Fibroblast of skin of left quadriceps (primary cell): ENCODE measurements at places on chromosomes 16 and 17.
A peak's percentile ranks its signal among the peaks of the same experiment; 100 is the strongest.

- no peak for DNase-seq
Observed at GRCh38 chr17:5508810-5509209, 22.4 kb downstream of the MIS12 start.

- DNase-seq: no peak
Observed at GRCh38 chr16:86294535-86295196, 215.7 kb upstream of the FOXF1 start.

DNA sequence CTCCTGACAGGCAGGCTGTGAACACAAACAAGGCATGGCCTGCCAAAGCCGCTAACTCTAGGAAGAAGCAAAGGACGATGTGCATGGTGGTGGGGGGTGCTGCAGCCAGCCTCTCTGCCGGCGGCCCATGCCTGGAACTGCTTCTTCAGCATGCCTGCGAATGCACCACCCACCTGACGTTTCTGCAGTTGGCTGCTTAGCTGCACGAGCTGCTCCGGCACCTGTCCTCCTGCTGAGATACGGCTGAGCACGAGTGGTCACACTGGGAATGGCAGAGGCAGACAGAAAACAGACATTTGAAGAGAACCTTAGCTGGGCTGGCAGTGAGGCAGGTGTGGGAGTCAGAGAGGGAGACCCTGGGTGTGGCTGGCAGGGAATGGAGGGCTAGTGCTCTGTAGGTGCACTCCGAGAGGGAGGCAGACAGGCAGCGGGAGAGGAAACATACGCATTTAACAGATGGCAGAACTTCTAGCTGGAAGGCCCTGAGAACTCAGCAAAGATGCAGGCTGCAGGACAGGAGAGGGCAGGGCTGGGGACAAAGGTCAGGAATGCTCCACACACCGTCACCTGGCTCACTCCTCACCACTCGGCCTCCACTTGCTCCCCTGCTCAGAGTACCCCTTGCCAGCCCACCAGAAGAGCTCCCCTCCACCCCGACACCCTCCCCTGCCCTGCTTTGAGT is 5.2 kb downstream of the FLCN start:
- no peak for DNase-seq

GRCh38 chr17:40355123-40355803 is 9.3 kb downstream of the GJD3 start:
- no peak for DNase-seq

DNA sequence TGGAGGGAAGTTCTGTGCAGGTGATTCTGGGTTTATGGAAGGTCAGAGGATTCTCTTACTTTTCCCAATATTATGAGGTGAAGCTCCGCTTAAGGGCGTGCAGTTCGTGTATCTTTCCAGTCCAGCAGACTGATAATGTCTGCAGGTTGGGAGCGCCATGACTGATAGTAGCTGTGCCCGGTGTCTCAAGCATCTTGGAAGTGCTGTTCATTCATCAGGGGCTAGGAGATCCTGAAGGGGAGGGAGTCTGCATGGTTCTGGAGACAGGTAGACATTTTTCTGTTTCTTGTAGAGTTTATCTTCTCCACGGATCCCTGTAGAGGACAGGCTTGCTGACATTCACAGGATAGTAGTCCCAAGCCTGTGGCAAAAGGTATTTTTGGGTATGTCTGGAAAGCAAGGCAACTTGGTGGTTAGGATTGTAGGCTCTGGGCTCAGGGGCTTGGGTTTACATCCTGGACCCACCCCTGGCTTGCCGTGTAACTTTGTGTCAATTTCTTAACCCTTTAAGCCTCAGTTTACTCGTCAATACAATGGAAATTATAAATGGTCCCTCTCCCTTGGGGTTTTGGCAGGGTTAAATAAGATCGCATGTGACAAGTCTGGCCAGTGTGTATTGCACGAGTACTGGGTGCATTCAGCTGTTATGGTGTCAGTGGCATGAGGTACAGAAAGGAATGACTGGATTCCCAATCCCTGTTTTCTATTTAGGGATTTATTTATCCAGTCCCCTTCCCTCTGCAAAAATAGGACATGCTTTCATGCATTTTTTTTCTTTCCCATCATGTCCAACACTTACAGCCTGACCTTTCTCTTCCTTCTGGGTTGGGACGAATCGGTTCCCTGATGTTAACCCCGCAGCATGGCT is 8.2 kb downstream of the HLF start:
- DNase-seq: no peak

DNA sequence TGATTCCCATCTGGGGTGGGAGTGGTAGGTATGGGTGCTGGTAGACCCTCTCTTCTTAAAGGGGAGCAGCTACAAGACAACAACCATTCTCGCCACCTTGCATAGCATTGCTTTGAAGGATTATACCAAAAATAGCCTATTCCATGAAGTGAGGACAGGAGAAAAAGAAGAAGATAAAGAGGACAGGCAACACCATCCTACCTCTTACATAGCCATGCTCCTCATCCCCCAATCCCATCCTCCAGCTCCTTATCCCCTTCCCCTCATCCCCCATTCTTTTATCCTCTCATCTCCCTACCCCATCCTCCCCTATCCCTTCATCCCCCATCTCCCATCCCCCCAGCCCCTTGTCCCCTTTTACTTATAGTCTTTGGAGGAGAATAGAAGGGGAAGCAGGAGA is 29.1 kb downstream of the CCDC182 start:
- DNase-seq: no peak

GRCh38 chr17:77286391-77286640 is 145.5 kb downstream of the SEC14L1 start:
- no peak for DNase-seq

GRCh38 chr16:14289692-14290340 is 218.7 kb downstream of the MRTFB start:
- DNase-seq: no peak

DNA sequence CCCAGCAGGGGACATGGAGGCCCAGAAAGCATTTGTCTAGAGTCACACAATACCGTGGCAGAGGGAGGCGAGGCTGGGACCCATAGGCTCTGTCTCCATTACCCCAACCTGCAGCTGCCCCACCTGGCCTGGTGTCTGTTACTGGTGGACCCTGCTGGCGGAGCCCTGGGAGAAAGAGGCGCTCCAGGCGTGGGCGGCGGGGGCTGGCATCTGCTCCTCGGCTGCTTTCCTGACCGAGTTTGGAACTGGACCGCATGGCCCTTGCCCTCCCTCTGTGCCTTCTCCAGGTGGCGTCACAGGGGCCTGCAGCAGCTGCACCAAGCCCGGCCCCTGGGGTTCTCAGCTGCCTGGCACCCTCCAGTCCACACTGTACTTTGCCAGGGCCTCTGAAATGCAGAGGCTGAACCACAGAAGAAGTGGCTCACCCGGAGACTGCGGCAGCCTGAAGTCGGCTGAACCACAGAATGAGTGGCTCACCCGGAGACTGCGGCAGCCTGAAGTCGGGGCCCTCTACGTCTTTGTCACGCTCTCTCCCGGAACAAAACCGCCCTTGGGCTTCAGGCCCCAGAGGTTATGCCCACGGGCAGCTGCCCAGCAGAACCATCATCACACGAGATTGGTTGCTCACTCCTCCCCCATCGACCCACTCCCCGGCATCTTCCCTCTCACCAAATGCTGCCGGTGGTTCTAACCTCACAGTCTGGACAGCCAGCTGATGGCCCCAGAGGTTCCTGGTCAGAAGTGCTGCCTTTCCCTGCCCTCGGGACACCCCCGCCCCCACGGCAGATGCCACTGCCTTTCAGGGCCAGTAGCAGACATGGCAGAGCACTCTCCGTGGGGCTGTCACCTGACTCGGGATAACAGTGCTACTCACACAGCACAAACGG is 20.2 kb downstream of the CBFA2T3 start:
- no peak for DNase-seq

- no peak for DNase-seq
Observed at GRCh38 chr16:46729326-46729995, 18.7 kb downstream of the MYLK3 start.

DNA sequence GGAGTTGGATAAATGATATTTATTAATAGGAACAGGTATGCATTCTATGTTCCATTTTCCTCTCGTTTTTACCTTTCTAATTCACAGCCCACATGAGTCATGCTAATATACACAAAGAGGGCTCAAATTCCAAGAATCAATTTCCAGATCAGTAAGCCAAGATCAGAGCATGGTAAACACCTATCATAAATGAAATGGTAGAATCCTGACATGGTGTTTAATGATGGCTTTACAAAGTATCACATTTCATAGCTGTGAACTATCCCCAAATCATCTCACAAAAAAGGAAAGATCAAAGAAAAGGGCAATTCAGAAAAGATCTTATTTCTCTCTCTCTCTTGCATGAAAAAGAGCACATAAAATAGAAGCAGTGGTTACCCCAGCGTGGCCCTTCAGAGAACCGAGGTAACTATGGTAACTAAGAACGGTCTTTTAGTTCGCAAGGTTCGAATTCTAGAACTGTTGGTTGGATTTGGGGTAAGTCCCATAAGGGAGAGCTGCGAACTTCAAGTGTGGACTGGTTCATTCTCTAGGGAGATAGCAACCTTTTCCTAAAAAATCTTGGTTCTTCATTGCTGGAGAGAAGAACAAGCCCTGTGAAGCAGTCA is 73.0 kb downstream of the MARCHF10 start:
- no peak for DNase-seq

GRCh38 chr16:10189861-10190390 is 7.7 kb upstream of the GRIN2A start:
- no peak for DNase-seq

GRCh38 chr16:81231014-81231413 is 7.5 kb upstream of the BCO1 start:
- no peak for DNase-seq

- DNase-seq: no peak
Observed at GRCh38 chr16:87303431-87303930, 13.7 kb downstream of the C16orf95 start.

DNA sequence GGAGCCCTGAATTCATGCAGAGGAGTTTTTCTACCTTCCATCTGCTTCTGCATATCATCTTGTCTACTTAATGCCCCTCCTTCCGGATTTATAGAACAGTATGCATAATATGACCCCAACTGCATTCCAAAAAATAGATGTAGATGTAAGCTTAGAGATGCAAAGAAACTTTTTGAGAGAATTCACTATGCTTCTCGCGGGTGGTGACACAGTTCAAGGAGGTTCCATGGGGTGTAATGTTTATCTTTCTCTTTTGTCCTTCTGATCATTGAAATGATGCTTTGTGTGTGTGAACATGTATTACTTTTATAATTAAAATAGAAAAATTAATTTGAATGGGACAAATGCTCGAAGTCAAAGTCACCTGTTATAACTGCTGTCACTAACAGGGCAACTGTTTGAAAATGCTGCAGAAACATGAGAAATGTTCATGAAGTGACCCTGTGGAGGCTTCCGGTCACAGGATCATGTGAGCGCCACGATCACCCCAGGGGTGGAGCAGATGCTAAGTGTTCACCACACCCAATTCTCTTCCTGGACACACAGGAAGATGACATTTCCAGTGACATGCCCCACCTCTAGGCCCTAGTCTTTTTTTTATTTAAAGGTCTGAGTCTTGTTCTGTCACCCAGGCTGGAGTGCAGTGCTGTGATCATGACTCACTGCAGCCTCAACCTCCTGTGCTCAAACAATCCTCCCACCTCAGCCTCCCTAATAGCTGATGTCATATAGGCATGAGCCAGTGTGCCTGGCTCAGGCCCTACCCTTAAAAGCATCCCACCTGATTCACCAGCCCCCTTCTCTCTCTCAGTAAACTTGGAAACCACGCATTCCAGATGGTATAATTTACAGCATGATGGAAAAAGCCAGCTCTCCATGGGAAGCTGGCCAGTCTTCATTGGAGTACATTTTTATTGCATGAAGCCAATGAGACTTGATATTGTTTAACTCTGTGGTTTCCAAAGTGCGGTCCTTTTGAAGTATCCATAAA is 21.0 kb upstream of the AGRP start:
- no peak for DNase-seq

DNA sequence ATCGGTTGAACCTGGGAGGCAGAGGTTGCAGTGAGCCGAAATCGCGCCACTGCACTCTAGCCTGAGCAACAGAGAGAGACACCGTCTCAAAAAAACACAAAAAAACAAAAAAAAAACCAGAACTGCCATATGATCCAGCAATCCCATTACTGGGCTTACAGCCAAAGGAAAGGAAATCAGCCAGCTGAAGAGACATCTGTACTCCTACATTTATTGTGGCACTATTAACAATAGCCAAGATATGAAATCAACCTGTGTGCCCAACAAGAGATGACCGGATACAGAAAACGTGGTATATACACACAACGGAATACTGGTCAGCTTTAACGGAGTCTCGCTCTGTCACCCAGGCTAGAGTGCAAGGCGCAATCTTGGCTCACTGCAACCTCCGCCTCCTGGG is 14.6 kb downstream of the FANCA start:
- peak; percentile 7 for DNase-seq

- no peak for DNase-seq
Observed at GRCh38 chr16:56298948-56299596, 107.8 kb downstream of the GNAO1 start.

DNA sequence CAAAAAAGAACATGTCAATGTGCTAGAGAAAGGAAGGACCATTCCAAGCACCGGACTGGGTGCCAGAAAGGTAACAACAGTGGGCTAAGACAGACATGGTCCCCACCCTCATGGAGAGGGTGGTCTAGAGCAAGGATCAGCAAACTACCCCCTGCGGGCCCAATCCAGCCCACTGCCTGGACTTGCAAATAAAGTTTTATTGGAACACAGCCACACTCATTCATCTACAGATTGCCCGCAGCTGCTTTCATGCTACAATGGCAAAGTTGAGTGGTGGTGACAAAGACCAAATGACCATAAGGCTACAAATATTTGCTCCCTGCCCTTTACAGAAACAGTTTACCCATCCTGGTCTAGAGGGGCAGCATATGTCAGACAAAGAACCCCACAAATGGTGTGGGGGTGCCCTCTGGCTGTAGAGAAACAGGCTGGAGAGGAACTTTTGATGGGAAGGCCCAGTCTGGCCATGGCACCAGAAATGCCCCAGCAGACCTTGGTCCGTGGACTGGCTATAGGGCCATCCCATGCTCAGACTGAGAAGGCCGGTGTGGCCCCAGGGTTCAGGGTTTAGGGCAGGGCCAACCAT is 15.2 kb downstream of the CDH5 start:
- no peak for DNase-seq

DNA sequence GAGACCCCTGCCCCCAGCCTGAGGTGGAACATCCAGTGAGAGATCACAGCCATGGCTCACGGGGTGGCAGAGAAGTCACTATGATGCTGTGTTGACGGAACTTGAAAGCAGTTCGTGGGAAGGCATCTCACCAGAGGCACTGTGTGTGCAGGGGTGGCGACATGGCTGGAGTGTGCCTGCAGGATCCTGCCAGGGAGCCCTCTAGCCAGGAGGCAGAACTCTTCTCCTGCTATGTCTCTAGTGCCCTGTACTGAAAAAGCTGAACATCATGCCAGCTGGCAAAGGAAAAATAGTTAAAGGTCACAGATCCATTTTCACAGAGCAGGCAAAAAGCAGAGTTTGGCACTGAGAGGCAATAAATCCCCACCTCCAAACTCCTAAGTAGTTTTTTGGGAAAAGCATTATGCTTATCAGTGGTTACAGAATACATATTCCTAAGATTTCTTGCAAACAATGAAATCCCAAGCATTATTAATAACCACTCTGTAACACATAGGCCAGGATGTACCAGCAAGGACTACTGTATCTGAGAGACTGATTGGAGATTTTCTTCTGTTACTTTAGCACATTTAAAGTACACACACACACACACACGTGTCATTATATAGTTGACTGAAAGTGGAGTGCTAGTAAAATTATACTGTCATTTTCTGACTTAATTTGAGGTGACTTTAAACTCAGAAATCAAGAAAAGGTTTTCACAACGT is 36.8 kb downstream of the TNRC6C start:
- no peak for DNase-seq

GRCh38 chr17:16935786-16936185 is 36.1 kb downstream of the TNFRSF13B start:
- no peak for DNase-seq

GRCh38 chr17:28405632-28406472 is at the start of gene SLC46A1:
Gene SLC46A1, minus strand, starts transcription at chr17:28406212. Its CDS starts 98 bp downstream, at chr17:28406114.
- no peak for DNase-seq
